ENCODE measurements at places on chromosomes 4 and X. TPM values are rescaled to one million over a fixed set of nuclear protein-coding genes. Genes with fewer than 3 reads are reported as not detected.

DNA sequence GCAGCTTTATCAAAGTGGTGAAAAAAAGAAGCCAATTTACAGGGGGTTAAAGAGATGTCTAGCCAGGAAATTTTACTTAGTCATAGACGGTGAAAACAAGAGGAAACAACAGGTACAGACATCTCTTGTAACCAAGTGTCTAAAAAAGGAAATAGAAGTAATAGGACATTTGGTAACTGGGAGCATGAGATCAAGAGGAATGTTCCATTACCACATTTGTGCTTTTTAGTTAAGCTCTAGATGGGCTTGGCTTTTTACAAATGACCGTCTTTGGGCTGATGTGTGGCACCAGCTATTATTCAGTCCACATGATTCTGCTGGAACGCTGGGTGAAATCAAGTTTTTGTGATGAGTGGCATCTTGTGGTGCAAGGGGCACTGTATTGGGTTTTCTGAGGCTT is 179.5 kb downstream of the SMIM20 start:
- H3K27me3 ChIP-seq, result peaks cover 15% of the 10 kb centered on the region
- no peak overlapping the region for H3K4me3 ChIP-seq
- no peaks in the 10 kb centered on the region for H3K4me1 ChIP-seq
- H3K36me3 ChIP-seq, result no peaks in the 10 kb centered on the region
- no peak overlapping the region for H3K27ac ChIP-seq

DNA sequence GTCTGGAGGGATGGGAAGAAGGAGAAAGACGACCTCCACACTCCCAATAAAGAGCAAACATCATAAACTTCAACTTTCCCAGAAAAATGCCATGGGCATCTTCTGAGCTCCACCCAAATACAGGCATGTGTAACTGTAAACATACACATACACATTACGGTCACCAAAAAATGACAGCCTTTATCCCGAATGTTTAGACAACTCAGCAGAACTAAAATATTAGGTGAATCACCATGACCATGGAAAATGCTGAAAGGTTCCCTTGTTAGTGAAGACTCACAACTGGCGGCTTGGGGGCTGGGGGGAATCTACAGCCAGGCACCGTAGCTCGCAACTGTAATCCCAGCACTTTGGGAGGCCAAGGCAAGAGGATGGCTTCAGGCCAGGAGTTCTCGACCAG is 33.0 kb downstream of the PRKX start:
- no peak overlapping the region for H3K4me3 ChIP-seq
- no peaks in the 10 kb centered on the region for H3K36me3 ChIP-seq
- H3K27me3 ChIP-seq, result no peaks in the 10 kb centered on the region
- no peaks in the 10 kb centered on the region for H3K4me1 ChIP-seq
- DNase-seq, result no peak
- no peak overlapping the region for H3K27ac ChIP-seq

The ARMCX1 gene
- total RNA-seq, result 6.1 TPM

DNA sequence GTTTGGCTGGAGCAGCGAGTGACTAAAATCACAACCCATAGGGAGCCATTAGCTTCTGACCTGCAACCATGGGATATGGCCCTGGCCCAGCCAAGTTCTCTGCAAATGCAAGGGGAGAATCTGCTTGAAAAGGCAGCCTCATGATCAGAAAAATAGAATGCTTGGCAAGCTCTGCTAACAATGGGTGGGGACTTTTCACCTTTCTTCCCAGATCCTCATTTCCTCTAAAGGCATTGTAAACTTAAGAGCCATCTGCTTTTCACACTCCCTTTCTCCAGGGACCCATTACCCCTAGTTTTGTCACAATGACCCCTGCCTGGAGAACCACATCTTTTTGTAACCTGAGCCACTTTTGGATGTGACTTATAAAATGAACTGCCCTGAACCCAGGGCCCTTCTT is 104.3 kb downstream of the PARM1 start:
- no peaks in the 10 kb centered on the region for H3K27me3 ChIP-seq
- no peak overlapping the region for H3K27ac ChIP-seq
- H3K4me3 ChIP-seq, result no peak overlapping the region
- no peaks in the 10 kb centered on the region for H3K36me3 ChIP-seq
- no peaks in the 10 kb centered on the region for H3K4me1 ChIP-seq
- DNase-seq, result no peak

DNA sequence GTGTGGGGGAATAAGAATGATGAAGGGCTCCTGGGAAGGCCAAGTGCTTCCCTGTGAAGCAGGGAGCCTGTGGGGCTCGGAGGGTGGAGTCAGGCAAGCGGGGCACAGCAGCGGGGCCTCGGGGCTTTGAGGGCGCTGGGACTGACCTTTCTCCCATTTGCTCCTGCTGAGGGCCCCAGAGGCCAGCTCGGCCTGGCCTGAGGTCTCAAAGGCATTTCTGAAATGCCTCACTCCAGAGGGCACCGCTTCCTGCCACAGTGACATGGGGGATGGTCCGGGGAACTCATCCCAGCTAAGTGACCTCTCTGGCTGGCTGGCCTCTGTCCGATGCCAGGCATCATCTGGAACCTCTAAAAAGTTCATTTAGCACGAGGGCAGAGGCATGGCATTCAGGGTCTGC is 98.8 kb upstream of the STX18 start:
- no peaks in the 10 kb centered on the region for H3K27me3 ChIP-seq
- no peak overlapping the region for H3K4me3 ChIP-seq
- H3K27ac ChIP-seq, result no peak overlapping the region
- no peak for DNase-seq
- H3K4me1 ChIP-seq, result no peaks in the 10 kb centered on the region
- H3K36me3 ChIP-seq, result no peaks in the 10 kb centered on the region

DNA sequence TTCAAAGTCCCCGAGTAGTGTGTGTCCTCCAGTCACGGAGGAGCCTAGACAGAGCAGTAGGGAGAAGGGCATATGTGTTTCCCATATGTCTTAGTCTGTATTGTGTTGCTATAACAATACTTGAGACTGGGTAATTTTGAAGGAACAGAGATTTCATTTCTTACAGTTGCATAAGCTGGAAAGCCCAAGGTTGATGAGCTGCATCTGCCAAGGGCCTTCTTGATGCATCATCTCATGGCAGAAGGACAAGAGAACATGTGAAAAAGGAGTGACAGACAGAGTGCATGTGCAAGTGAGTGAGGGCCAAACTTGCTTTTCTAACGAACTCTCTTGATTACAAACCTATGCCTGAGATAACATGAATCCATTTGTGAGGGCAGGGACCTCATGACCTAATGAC is 243.4 kb downstream of the ARHGAP10 start:
- no peaks in the 10 kb centered on the region for H3K36me3 ChIP-seq
- H3K27ac ChIP-seq, result no peak overlapping the region
- no peaks in the 10 kb centered on the region for H3K4me1 ChIP-seq
- H3K4me3 ChIP-seq, result no peak overlapping the region

DNA sequence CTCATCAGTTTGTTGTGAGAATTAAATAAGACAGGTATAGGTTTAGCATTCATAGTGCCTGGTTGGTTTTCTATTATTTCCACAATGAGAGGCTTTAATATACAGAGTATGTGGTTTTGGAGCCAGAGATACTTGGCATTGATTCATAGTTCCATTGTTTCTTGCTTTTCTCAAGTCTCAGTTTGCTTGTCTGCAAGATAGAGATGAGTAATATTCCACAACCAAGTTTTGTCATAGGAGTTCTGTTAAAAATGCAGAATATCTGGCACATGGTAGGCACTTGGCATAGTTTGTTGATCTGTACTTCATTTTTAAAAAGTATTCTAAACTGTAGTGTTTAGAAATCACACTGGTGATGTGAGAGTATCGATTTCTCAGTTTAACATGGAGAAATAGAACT is 37.5 kb upstream of the EDA2R start:
- no peak overlapping the region for H3K4me3 ChIP-seq
- no peak for DNase-seq
- H3K27ac ChIP-seq, result no peak overlapping the region
- no peaks in the 10 kb centered on the region for H3K36me3 ChIP-seq

DNA sequence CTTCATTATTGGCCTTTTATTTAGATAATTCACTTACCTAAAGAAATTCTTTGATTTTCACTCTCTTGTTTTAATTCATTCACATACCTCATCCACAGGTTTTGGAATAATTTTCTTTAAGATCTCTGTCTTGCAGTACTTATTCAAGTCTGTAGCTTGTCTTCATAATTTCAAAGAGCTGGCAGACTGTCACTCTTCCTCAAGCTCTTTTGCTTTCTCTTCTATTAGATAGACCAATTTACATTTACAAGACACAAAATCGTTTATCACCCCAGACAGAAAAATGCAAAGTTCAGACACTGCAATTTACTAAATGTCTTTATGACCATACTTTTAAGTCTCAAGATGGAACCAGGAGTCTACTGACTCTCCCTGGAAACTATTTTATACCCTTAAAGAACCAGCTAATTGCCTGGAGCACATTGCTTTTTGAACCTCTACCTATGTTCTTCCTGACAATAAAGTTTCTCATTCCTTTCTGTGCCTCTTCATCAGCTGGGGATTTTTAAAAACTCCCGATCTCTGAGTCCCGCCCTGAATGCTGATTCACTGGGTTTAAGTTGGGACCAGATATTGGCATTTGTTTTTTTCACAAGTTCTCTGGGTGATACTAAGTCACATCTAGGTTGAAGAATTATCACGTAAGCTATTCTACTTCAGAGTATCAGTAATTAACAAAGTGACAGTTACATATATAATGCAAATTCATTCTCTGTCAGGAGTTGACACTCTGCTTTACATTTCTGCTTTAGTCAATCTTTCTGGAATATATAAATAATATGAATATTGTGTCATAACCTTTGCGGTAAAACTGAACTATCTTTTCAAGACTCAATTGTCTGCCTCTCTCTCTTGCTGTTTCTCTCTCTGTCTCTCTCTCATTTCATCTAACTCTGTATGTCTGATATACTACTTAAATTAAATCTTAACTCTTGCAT is 196.4 kb downstream of the PCDH7 start:
- H3K27me3 ChIP-seq, result no peaks in the 10 kb centered on the region
- H3K27ac ChIP-seq, result no peak overlapping the region
- H3K4me1 ChIP-seq, result peaks cover 15% of the 10 kb centered on the region

GRCh38 chrX:53263597-53264094 is 17.7 kb downstream of the IQSEC2 start:
- peaks cover 4% of the 10 kb centered on the region for H3K4me1 ChIP-seq
- DNase-seq, result no peak
- H3K27ac ChIP-seq, result no peak overlapping the region
- H3K27me3 ChIP-seq, result peaks cover 4% of the 10 kb centered on the region

DNA sequence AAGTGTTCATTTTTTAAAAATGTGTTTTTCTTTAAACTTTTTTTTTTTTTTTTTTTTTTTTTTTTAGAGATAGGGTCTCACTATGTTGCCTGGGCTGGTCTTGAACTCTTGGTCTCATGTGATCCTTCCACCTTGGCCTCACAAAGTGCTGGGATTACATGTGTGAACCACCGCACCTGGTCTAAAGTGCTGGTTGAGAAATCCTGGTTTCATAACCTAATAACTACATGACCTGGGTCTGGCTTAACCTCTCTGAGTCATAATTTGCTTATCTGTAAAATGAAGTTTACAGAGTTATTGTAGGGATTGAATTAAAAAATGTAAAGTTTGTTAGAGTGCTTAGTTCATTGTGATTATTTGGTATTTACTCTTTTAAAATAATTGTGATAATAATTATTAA is 5.2 kb downstream of the HSD17B13 start:
- H3K36me3 ChIP-seq, result no peaks in the 10 kb centered on the region
- H3K4me3 ChIP-seq, result no peak overlapping the region
- H3K27me3 ChIP-seq, result no peaks in the 10 kb centered on the region
- H3K4me1 ChIP-seq, result peaks cover 7% of the 10 kb centered on the region

GRCh38 chr4:150904671-150905070 is 110.4 kb downstream of the LRBA start:
- peaks cover 3% of the 10 kb centered on the region for H3K4me1 ChIP-seq
- no peak overlapping the region for H3K4me3 ChIP-seq
- no peak for DNase-seq
- no peaks in the 10 kb centered on the region for H3K27me3 ChIP-seq

GRCh38 chr4:127500242-127500641 is 132.5 kb upstream of the INTU start:
- no peak overlapping the region for H3K4me3 ChIP-seq
- no peak for DNase-seq
- H3K36me3 ChIP-seq, result no peaks in the 10 kb centered on the region
- no peak overlapping the region for H3K27ac ChIP-seq
- peaks cover 7% of the 10 kb centered on the region for H3K4me1 ChIP-seq
- H3K27me3 ChIP-seq, result no peaks in the 10 kb centered on the region

DNA sequence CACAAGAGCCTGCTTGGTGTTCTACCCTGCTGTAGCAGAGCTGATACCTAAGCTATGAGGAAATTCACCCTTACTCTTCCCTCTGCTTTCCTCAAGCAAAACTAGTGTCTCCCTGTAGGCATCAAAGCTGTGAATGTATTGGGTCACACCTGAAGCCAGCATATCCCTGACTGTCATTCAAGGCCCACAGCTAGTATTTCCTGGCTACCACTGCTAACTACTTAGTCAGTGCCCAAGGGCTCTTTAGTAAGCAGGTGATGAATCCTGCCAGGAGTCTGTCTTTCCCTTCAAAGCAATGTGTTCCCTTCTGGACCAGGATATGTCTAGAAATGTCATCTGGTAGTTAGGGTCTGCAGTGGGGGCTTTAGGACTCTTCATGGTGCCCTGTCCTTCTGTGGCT is 125.7 kb downstream of the RPA4 start:
- no peaks in the 10 kb centered on the region for H3K36me3 ChIP-seq
- H3K4me1 ChIP-seq, result no peaks in the 10 kb centered on the region
- H3K4me3 ChIP-seq, result no peak overlapping the region
- no peak overlapping the region for H3K27ac ChIP-seq

Data from A673 (cell line).